ENCODE measurements at places on chromosomes 4 and X.

DNA sequence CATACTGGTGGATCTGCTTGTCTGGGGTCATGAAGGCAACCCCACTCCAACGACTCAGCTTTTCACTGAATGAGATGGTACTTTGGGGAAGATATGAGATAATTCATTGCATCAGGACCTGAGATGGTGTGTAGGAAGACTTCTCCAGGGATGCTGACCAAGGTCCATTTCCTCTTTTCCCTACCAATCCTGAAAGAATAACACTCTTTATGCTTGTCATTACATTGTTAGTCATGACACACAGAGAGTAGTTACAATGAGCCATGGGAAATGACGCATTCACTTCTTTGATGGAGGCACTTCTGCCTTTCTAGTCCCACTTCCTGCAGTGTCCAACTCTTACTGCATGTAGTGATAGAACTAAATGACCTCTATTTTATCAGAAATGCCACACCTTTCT lies 58.6 kb downstream of the AREG start:
- no peak for DNase-seq

DNA sequence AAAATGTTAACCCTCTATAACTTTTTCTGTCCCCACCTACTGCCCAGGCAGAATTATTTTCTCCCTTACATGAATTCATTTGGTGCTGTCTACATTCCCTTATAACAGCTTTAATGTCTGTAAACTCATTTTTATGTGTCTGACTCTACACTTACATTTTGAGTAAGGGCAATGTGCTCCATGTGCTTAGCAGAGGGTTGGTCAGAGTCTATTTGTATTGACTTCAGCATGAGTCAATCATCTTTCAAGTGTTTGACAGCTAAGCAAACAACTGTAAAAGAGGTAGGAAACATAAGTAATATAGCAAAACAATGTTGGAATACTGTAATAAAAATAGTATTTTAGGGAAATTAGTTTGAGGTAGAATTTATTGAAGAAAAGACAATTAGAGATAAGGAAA lies 6.3 kb downstream of the IL15 start:
- DNase-seq: no peak

DNA sequence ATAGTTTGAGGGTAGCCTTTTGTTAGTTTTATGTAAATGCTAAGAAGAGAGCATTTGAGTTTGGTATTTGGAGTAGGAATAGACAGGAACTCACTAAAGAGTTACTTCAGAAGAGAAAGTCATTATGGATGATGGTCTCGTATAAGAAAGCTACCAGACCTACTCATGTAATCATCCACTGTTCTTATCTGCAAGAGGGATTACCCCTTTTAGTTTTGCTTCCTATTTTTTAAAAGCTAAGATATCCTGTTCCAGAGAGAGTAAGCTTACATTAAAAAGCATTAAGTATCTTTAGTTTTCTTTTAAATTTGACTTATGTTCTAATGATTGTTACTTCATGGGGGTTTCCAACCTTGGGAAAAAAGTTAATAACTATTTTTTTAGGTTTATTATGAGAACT lies 12.5 kb upstream of the ART3 start:
- no peak for DNase-seq

GRCh38 chrX:96436105-96436504 lies 248.5 kb upstream of the DIAPH2 start:
- DNase-seq: no peak

GRCh38 chrX:76183289-76184049 lies 10.6 kb downstream of the PBDC1 start:
- no peak for DNase-seq

GRCh38 chr4:143347484-143348111 lies 10.9 kb downstream of the GAB1 start:
- DNase-seq: no peak

- no peak for DNase-seq
Measured at GRCh38 chrX:69555481-69556041, 51.4 kb downstream of the NALF2 start.

GRCh38 chr4:159016593-159017024 lies 86.3 kb upstream of the RAPGEF2 start:
- no peak for DNase-seq

- no peak for DNase-seq
Measured at GRCh38 chrX:38175139-38175538, 45.5 kb downstream of the SRPX start.

- DNase-seq: no peak
Measured at GRCh38 chr4:74896595-74896994, 36.3 kb upstream of the PARM1 start.

- DNase-seq: no peak
Measured at GRCh38 chrX:97490656-97491055, 606.9 kb downstream of the RPA4 start.

GRCh38 chr4:82639971-82640370 lies 78.2 kb upstream of the TMEM150C start:
- no peak for DNase-seq

- DNase-seq: peak; percentile 39
Measured at GRCh38 chr4:88522702-88523324, 763 bp downstream of the PYURF start.

DNA sequence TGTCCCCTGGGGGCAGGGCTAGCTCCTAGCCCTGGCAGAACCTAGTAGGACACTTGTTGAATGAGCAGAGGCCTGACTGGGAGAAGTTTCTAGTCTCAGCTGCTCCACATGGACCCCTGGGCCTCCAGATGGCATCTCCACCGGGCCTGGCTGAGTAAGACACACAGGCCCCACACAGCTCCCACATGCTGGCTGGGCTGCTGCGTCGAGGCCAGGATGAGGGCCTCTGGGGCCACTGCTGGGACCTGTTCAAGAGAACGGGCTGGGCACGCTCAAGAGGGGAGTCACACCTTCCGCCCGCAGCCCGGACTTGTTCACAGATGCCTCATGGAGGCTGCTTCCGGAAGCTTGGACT lies 4.2 kb upstream of the HGFAC start:
- no peak for DNase-seq

- DNase-seq: peak; percentile 65
Measured at GRCh38 chr4:24472514-24473308, 111.6 kb downstream of the DHX15 start.

Measured in PC-9 (cell line).